ENCODE measurements at places on chromosomes 7 and 10.

- no peak for DNase-seq
Measured at GRCh38 chr10:75243426-75243825, 7.7 kb upstream of the COMTD1 start.

- no peak for DNase-seq
Measured at GRCh38 chr7:31307972-31308371, 32.6 kb downstream of the NEUROD6 start.

- no peak for DNase-seq
Measured at GRCh38 chr10:133343558-133343957, 3.6 kb upstream of the PRAP1 start.

- no peak for DNase-seq
Measured at GRCh38 chr7:38678698-38679054, 47.5 kb upstream of the AMPH start.

GRCh38 chr7:20721086-20721810 is 65.4 kb downstream of the SP8 start:
- DNase-seq, result no peak

- DNase-seq, result no peak
Measured at GRCh38 chr10:31694929-31695837, 233.4 kb downstream of the ARHGAP12 start.

GRCh38 chr7:89966067-89966664 is 188.1 kb upstream of the STEAP1 start:
- DNase-seq, result no peak

GRCh38 chr10:80964955-80965614 is 427.4 kb downstream of the SH2D4B start:
- no peak for DNase-seq

GRCh38 chr10:131846240-131847101 is 54.3 kb upstream of the PPP2R2D start:
- DNase-seq, result no peak

- no peak for DNase-seq
Measured at GRCh38 chr7:76512941-76513816, 2.8 kb downstream of the UPK3B start.

DNA sequence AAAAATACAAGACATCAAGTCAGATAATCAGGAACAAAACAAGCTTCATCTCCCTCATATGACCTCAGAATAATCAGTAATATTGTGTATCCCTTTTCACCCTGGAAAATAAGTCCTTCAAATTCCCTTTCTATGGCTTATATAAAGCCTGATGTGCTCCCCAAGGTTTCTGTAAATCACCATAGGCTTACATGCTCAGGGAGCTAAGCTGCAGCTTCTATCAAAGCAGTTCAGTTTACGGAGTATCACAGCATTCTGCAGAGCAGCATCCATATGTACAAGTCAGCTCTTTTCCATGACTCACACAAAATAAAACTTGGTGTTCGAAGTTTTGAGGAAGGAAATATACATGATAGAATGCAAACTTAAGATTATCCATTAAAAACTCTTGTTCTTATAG is 225.6 kb downstream of the LRRTM3 start:
- DNase-seq, result no peak

DNA sequence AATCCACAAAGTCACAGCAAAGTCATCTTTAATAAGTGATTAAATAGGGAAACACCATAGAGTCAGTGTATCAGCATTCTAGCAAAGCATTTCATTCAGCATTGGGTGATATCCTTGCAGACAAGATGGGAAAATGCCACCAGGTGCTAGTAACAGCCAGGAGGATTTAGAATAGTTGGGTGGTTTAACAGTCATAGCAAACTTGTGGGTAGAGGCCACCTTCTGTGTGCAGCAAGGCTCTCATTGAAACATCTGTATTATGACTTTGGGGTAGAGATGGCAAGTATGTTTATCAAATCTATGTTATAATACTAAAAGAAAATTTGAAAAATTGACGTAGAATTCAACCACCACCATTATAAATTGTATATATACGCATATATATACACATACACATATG is 26.4 kb upstream of the ADO start:
- no peak for DNase-seq

DNA sequence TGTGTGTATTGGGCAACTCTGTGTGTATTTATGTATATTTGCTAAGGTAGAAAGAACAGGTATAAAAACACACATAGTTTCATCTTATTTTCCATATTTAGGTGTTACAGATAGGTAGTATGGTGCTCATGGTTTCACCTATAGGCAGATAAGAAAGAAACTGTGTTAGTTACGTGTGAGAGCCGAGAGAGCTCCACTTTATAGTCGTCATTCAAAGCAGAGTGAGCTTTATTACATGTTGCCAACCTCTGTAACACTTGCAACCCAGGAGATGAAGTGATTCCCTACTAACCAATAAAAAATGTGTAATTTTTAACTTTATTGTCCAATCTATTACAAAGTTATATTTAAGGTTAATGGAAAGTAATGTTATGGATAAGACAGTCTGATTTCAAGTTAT is 121.3 kb downstream of the AGMO start:
- no peak for DNase-seq

DNA sequence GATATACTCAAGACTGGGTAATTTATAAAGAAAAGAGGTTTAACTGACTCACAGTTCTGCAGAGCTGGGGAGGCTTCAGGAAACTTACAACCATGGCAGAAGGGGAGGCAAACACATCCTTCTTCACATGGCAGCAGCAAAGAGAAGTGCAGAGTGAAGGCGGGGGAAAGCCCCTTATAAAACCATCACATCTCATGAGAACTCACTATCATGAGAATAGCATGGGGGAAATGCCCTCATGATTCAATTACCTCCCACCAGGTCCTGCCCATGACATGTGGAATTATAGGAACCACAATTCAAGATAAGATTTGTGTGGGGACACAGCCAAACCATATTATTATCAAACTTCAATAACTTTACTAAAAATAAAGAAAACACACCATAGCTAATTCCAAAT is 30.4 kb upstream of the JAZF1 start:
- peak; percentile 6 for DNase-seq

DNA sequence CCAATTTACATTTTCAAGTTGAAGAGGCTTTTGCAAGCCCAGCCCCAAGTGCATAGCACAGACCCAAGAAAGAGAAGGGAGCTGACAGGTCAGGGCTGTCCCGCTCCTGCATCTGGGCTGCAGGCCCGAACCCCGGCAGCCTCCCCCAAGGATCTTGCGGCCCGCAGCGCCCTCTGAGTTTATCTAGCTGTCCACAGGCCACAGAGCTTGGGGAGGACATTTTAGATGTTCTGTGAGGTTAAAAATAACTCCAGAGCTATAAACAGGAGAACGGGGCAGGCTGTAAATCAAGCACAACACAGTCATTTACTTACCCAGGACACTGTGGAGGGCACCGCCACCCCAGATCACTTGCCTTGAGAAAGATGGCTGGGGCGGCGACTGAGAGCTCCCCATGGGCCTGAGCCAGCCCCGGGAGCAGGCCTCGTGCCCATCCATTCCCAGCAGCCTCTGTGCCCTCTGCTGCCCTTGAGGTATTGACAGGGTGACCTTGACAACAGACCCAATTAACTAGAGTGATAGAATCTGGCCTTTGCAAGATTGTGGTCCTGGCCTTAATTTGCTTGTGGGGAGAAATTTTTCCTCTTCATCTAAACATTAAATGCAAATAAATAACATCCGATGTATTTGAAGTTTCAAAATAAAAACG is 563.0 kb downstream of the TCERG1L start:
- no peak for DNase-seq

DNA sequence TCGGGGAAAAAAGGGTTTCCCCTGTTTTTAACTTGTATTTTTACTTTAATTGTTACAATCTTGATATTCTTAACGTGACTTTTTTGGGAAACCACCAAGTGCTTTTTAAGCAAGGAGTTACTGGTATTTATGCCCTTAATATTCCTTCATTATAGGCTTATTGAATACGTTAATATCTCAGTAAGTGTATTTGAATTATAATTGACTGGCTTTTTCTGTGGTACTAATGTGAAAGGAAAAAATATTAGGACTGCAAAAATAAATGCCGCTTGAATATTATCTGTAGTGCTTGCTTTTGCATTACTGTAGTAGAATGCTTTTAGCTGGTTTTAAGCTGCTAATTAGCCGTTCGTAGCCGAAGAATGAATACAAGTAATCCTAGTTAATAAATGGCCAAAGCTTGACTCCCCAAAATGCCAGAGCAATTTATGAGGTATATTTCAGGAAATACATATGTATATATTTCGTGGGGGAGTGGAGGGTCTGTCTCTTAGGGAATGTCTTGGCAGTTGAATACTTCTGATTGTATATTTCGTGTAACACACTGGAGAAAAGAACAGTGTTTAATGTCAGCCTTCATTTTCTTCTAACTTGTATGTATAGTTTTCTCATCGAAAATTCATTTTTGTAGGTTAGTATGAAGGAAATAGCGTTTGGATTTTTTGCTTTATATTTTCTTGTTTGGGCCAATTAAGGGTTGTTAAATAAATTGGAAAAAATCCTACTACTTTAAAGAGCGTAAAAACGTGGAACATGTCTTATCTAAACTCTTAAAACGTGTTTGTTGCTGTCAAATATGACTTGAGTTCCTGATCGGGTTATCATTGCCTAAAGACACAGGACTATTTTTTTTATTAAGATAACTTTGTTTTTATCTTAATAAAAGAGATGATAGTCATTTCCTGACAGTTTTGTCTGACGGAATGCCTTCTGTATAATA is 1.5 kb downstream of the PDCD4 start:
- no peak for DNase-seq

- no peak for DNase-seq
Measured at GRCh38 chr10:89241486-89242344, 9.9 kb downstream of the LIPA start.

GRCh38 chr7:36279200-36279925 is 110.3 kb upstream of the ANLN start:
- DNase-seq, result no peak

GRCh38 chr10:71176661-71177060 is 35.7 kb upstream of the UNC5B start:
- no peak for DNase-seq

DNA sequence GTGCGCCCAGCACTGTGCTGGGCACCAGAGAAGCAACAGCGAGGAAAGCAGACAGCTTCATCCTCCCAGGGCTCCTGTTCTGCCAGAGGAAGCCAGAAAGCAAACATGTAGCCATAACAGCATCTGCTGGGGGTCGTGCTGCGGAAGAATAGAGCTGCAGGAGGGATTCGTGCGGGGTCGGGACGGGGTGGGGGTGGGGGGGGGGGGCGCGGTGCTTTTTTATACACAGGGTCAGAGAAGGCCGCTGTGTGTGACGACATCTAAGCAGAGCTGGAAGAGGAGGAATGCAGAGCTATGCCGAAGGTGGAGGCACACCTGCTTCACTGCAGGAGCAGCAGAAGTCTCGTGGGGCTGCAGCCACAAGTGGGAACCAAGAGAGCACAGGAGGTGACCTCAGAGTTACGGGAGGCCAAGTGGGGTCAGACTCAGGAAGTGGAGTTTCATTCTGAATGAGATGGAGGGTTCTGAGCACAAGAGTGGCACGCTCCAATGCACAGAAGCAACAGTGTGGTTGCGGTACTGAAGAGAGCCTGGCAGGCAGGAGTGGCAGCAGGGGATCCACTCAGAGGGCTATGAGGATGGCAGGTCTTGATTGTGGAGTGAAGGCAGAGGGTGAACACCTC is 11.1 kb downstream of the PKD1L1 start:
- DNase-seq, result peak; percentile 19

GRCh38 chr7:150444674-150445365 is 5.6 kb upstream of the GIMAP8 start:
- no peak for DNase-seq

DNA sequence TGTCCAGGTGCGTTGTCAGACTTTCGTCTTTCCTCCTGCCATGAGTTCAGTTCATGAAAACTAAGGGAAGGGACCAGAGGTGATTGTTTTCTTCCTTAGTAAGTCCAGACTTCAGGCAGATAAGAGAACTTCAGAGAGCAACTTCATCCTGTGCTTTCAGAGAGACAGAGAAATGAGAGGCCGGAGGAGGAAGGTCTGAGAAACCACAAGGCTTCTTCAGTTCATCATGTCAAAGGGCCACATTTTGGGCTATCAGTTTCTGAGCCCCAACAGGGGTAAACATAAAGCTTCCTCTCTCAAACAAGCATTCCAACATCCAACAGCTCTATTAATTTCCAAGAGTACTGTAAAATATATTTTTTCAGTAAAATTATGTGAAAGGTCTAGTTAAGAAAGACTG is 668.4 kb upstream of the NRP1 start:
- no peak for DNase-seq

DNA sequence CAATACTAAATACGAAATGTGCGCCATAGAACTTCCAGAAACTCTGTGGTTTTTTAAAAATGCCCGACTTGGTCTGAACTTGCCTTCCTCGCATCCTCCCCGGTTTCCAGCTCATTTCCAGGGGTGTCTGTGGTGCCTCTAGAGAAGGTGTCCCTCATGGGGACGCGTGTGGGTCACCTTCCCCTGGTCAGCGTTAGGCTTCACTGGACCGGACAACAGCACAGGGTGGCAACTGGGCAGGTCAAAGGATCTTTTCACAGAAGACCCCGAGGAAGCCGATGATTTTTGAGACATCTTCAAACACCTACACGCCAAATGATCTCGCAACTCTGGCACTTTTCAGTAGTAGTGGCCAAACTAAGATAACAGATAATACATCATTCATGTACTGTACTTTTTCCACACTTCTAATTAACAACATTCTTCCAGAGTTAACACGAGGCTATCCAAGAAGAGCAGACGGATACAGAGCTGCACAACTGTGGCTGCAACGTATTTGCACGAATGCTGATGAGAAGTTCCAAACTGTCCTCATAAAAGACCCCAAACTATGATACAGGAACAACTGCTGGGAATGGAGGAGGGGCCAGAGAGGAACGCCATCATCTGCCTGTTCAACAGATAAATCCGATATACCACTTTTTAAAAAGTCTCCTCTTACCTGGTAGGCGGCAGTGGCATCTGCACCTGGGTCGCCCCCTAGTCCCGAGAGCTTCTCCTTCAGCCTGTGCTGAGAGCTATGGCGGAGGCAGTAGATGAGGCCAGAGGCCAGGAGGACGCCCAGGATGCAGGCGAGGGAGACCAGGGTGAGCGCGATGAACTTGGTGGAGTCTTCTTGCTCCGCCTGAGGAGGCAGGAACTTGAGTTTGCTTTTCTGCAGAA is 345.5 kb downstream of the DNAJB6 start:
- no peak for DNase-seq

GRCh38 chr10:83536426-83536825 is 602.9 kb upstream of the GHITM start:
- DNase-seq, result no peak

DNA sequence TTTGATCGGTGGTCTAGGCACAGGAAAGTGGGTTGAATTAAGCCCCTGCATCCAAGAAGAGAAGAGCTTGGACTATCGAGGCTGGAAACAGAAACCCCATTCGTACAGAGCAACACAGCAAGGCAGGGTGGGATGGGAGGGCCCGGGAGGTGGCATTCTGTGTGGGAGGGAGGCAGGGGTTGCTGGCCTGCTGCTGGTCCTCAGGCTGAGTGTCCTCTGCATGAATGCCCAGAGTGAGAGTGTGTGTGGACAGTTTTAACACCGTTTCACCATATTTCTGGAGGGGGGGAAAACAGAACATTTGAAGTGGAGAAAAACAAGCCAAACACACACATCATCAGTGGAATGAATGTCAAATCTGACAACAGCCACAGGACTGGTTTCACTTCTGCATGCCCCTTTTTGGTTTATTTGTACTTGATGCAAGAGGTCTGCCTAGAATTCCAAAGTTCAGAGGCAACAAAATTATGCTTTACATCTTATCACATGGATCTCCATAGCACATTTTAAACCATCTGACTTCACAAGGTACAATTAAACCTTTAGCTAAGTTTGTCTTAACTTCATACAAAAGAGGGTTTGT is 11.1 kb upstream of the ENO4 start:
- DNase-seq, result no peak

Measured in stimulated activated CD4-positive, alpha-beta T cell treated with anti-CD3 and anti-CD28 coated beads, TNF-alpha, amount 100 ng/mL, for 48 hours (primary cell).